ENCODE measurements at places on chromosomes 13 and 19. TPM values are rescaled to one million over a fixed set of nuclear protein-coding genes. Genes with fewer than 3 reads are reported as not detected.

The HSD17B14 gene
- total RNA-seq: 11.4 TPM

The TEX101 gene
- not detected for total RNA-seq

The PEAK3 gene
- total RNA-seq: not detected

The PLPP2 gene
- total RNA-seq: 102 TPM

The DKKL1 gene
- 2.4 TPM for total RNA-seq

The POSTN gene
- total RNA-seq: 0.76 TPM

The NTN5 gene
- total RNA-seq: 0.28 TPM

The RAD23A gene
- 84.3 TPM for total RNA-seq

The TPTE2 gene
- total RNA-seq: not detected

The MBD3L2 gene
- not detected for total RNA-seq

DNA sequence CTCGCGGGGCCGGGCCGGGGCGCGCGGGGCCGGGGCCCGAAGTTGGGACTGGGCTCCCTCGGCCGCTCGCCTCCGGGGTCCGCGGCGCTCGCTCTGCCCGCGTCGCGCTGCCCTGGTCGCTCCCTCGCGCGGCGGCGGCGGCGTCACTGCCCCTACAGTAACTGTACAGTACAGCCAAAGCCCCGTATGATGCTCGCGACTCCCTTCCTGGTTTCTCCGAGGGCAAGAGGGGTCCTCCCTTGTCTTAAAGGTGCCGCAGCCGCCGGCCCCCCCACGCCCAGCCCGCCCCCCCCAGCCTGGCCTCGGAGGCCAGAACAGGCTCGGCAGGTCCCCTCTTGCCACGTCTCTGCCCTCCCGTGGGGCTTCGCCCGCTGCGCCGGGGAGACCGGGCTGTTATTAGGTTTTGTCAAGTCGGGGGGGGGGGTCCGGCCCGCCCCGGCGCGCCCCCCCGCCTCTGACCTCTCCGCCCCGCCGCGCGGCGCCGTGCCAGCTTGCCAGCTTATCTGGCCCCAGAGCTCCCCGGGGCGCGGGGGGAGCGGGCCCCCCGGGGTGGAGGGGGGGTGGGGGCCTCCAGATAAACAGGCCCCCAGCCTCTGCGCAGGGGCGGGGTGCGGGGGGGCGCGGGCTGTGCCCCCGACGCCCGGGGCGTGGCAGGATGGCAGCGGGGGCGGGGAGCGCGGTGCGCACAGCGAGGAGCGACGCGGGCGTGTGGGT, at the start of gene ZBTB7A:
Gene ZBTB7A (minus strand): TSS at position 218 of the 714 bp plus-strand sequence. CDS start 11,667 bp downstream, outside the sequence.
- DNase-seq: peak; percentile 64

DNA sequence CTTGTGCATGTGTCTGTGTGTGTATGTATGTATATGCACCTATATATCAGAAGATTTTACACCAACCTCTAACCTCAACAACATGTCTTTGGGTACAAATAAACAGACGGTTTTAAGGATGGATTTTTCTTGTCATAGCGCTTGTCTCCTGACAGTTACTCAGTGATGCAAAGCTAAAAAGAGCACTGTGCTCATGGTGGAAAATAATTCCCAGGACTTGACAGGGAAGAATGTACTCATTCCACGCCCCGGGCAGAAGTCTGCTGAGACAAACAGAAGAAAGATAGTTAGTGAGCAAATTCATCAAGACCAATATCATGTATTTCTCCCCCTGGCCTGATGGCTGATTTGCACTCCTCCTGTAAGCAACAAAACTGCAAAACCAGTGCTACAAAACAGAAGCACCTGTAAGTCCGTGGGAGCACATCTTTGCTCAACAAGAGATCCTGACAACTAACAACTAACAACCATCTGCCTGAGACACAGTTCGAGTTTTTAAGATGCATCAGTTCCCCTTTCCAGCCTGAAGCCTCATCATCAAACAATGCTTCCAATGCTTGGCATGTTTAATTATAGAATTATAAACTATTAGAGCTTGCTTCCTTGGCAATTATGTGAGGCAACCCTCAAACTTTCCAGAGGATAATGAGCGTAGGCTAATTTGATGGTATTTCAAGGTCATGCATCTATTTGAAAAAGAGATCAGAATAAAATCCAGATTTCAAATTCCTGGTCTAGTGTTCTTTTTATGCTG, 812.7 kb upstream of the MIR17HG start:
- no peak for DNase-seq

DNA sequence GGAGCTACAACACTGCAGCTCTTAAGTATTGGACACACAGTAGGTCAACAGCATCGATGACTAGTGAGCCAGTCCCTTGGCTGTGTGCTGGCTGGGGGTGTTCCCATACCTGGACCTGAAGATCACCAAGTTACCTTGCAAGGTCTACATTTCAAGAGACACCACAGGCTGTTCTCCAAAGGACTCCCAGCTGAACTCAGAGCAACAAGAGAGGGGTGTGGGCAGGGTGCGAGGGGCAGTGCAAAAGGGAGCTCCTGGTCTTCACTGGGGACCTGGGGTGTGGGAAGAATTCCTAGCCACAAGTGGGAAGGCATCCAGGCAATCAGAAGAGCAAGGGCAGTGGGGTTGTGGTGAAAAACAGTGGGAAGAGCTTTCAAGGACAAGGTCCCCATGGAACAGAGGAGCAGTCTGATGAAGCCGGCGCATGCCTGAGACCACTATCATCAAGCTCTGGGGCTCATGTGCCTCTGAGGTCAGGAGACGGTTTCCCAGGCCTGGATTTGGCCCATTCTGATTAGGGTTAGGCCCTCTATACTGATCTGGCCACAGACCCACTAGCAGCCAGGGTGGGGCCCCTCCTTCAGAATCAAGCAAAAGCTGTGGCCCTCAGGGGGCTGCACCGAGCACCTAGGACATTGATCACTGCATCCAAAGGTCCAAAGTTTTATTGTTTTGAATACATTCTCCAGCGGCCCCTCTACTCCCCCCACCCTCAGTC, 4.7 kb upstream of the GSK3A start:
- no peak for DNase-seq

GRCh38 chr13:23160638-23161480, 19.9 kb upstream of the SGCG start:
- DNase-seq: no peak

DNA sequence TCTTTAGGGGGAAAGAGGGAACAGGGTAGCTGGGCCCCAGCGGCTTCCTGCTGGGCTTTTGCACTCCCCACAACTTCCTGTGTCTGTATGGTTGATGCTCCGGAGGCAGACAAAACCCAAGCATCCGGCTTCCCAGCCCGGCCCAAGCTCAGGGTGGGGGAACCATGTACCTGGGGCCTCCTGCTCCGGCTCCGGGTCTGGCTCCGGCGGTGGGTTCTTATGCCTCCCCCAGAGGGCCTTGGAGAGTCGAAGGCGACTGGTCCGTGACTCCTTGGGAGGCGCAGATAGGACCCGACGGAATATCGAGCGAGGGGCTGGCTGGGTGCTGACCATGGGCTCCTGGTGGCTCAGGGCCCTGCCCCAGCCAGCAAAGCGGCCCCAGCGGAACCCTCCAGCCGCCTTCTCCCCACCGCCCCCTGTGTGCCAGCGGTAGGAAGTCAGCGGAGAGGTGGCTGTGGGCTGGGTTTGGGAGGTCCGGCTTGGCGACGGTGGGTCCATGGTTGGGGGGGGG, 428 bp downstream of the RASAL3 start:
- peak; percentile 35 for DNase-seq

GRCh38 chr19:58181902-58182576, 822 bp upstream of the ZNF274 start:
- DNase-seq: peak; percentile 79

DNA sequence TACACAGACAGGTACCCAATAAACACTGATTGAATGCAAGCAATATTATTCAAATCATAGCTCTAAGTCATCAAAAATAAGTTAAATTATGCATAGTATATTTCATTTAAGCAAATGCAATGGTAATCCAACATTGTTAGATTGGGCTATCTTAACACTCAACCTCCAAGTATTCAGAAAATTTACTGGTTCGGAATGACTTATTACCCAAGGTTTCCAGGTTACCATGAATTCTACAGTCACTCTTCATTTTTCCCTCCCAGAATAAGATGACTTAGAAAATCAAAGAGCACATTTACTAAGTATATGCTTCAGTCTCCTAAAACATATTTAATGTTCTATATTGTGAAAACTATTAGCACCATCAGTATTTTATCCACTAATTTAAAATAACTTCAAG, 6.0 kb downstream of the UBL3 start:
- DNase-seq: no peak

DNA sequence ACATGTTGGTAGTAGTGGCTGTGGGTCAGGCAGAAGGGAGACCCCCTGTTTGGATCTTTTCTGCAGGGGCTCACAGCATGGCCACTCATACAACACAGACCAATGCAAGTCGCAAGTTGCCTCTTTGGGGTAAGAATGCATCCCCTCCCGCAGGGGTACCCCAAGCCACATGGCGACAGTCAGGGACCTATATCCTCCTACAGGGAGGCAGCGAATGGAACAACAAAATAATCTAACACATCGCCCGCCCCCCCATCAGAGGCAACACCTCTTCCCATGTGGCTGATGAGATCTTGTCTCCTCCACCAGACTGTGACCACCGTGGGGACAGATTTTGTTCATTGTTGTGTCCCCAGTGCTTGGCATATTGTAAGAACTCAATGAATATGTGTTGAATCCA, 40.7 kb upstream of the PNMA8B start:
- DNase-seq: no peak

- no peak for DNase-seq
Observed at GRCh38 chr19:41906271-41906670, 22.0 kb downstream of the ERFL start.

DNA sequence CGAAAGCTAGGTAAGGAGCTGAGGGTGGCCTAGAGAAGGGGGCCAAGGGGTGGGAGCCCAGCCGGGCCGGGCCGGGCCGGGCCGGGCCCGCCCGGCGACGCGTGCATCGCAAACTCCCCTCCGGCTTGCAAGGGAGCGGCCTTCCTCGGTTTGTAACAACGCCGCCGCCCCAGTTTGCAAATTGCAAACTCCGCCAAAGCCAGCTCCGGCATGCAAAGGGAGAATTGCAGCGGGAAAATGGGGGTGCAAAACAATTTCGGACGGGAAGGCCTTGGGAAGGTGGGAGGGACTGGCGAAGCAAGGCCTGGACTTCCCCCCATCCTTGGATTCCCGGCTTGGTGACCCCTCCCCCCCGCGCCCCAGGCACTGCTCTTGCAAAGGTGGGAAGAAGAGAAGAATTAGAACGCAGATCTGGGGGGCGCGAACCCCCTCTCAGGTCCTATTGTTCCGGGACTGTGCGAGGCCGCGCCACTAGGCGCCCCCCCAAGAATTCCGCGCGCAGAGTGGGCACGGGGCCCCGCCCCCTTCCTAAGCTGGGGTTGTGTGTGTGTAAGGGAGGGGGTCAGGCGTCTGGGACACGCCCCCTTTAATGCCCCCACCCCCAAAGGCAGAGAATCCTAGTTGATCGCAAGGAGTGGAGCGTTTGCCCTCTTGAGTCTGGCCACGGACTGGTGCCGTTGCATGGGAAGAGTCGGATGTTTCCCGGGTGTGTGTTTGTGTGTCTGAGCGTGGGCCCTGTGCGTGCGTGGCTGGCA, 926 bp downstream of the PRR12 start:
- DNase-seq: peak; percentile 70

- DNase-seq: no peak
Observed at GRCh38 chr19:18164072-18164471, 9.5 kb upstream of the IFI30 start.

DNA sequence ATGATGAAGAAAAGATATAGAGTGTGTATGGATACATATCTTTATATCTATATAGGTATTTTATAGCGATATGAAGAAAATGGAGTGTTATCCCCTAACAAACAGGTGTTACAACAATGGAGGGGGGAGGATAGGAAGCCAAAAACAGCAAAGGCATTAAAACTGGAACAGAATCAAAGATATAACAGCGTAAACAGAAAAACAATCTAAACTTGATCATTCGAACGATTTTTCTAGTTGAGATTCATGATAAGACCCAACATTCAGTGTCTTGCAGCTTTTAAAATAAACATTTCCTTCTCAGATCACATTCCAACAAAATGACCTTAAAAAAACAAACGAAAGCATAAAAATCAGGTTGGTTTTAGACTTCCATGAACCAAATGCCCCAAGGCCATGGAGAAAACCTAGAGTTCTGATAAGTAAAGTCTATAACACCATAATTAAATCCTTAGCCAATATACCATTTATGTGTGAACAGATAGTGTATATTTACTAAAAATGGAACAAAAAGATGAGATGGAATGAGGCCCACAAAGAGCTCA, 55.7 kb downstream of the CAB39L start:
- no peak for DNase-seq

DNA sequence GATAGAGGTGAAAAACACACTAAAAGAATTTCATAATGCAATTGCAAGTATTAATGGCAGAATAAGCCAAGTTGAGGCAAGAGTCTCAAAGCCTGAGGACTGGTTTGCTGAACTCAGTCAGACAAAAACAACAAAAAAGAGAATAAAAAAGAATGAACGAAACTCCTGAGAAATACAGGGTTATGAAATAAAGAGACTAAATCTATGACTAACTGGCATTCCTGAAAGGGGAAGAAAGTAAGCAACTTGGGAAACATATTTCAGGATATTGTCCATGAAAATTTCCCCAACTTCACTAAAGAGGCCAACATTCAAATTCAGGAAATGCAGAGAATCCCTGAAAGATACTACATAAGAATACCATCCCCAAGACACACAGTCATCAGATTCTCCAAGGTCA, 47.8 kb downstream of the UBL3 start:
- DNase-seq: no peak

DNA sequence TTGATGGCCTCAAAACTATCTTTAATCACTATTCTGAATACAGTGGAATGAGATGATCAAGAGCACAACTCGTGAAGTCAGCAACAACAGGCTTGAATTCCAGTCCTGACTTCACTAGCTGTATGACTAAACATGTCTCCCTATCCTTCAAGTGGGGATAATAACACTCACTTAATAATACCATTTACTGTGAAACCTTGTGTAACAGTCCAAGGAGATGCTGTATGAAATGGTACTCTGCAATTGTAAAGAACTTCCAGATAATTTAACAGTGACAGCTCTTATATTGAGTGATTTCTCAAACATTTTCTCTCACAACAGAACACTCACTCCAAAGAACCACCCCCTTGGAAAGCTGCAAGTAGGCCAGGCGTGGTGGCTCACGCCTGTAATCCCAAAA, 823.1 kb downstream of the DIAPH3 start:
- DNase-seq: no peak

DNA sequence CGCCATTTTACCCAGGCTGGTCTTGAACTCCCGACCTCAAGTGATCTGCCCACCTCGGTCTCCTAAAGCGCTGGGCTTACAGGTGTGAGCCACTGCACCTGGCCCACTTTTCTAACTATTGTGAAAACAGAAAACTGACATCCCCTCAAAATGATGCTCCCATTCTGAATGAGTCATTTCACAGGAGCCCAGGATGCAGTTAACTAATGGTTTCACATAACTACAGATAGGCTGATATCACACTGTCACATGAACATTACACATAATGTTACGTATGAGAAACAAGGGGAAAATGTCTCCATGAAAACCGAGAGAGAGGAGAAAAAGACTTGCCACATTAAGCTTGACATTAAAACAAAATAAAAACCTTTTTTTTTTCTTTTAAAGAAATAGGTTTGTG, 37.5 kb downstream of the N4BP2L2 start:
- no peak for DNase-seq

DNA sequence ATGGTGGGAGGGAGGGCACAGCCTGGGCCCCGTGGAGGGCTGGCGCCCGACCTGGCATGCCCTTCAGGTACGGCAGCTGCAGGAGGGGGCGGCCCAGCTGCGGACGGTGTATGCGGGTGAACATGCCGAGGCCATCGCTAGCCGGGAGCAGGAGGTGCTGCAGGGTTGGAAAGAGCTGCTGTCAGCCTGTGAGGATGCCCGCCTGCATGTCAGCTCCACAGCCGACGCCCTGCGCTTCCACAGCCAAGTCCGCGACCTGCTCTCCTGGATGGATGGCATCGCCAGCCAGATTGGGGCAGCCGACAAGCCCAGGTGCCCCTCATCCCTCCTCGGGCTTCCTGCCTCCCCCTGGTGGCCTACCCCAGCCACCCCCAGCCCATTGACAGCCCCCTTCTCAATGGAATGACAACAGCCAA, 16.6 kb upstream of the SHKBP1 start:
- no peak for DNase-seq
